Stomach (tissue), 19 donors: ENCODE measurements at places on chromosomes 5 and 9.

DNA sequence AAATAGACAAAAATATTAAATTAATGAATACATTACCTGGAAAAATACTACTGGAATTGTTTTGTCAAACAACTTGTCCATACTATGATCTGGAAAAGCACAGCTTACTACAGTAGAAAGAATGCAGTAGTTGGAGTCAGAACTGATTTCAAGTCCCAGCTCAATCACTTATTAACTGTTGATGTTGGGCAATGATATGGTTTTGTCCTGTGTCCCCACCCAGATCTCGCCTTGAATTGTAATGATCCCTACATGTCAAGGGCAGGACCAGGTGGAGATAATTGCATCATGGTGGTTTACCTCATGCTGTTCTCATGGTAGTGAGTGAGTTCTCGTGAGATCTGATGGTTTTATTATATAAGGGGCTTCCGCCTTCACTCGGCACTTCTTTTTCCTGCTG is 247.5 kb downstream of the CD180 start:
- H3K27me3 ChIP-seq: no peaks in the 10 kb centered on the region
- DNase-seq: no peak
- no peak overlapping the region for H3K4me3 ChIP-seq
- no peaks in the 10 kb centered on the region for H3K4me1 ChIP-seq
- H3K27ac ChIP-seq: no peak overlapping the region
- H3K36me3 ChIP-seq: no peaks in the 10 kb centered on the region

DNA sequence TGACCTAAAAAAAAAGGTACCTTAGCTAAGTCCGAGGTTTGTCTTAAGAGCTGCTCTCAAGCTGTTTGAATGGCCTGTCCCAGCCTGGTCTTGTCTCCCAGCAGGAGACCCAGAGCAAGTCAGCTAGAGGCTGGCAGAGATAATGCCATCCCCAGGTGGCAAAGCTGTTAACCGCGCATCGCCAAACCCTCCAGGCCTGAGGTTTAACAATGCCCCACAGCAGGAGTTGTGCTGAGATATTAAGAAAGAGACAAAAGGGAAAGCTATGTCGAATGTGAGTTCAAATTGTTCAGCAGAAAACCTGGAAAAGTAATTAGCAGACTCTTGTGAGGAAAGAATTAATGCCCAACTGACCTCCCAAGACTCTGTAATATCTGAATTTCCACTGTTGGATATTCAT is 187.1 kb downstream of the FSTL4 start:
- no peak overlapping the region for H3K4me3 ChIP-seq
- no peak overlapping the region for H3K27ac ChIP-seq
- peaks cover 5% of the 10 kb centered on the region for H3K4me1 ChIP-seq
- no peaks in the 10 kb centered on the region for H3K36me3 ChIP-seq
- DNase-seq: no peak

- H3K36me3 ChIP-seq: no peaks in the 10 kb centered on the region
- H3K27ac ChIP-seq: no peak overlapping the region
- no peak for DNase-seq
- no peaks in the 10 kb centered on the region for H3K27me3 ChIP-seq
- H3K4me3 ChIP-seq: no peak overlapping the region
- H3K4me1 ChIP-seq: no peaks in the 10 kb centered on the region
Observed at GRCh38 chr9:3040761-3041160, 196.9 kb upstream of the PUM3 start.

GRCh38 chr5:36238502-36239295 is 3.0 kb downstream of the NADK2 start:
- peaks cover 31% of the 10 kb centered on the region for H3K4me1 ChIP-seq
- peak overlapping the region; percentile 98 for H3K27ac ChIP-seq
- DNase-seq: no peak
- H3K4me3 ChIP-seq: no peak overlapping the region
- H3K36me3 ChIP-seq: no peaks in the 10 kb centered on the region
